Suppressor macrophage treated with lipopolysaccharide for 4 hours (primary cell): ENCODE measurements at places on chromosomes 3 and 15.

DNA sequence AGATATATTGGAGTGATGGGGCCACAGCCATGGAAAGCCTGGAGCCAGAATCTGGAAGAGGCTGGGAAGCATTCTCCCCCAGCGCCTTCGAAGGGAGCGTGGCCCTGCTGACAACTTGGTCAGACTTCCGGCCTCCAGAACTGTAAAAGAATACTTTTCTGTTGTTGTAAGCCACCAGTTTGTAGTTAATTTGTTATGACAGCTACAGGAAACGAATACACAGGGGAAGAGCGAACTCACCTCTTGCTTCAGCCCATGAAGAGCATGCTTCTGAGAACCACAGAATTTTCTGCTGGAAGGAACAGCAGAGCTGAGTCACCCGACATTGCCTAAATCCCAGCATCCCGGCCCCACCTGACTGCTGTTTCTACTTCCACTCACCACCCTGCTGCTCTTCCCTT lies 501.7 kb downstream of the SHQ1 start:
- DNase-seq: peak; percentile 64

DNA sequence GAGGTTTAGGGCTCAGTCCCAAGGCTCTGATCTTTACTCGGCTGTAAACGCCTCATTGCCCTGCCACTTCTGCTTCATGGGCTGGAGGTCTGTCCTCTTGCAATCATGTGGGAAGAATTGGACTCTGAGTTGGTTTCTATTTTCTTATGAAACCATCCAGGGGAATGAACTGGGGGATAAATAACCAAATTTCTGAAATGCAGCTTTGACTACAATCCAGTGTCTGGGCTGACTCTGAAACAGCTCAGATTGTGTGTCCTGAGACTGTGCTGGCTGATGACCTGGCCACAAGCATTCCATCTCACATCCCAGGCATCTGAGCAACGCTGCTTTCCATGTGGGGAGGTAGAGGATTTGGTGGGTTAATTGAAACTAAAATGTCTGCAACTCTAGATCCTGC lies 71.0 kb upstream of the GALNT15 start:
- no peak for DNase-seq

DNA sequence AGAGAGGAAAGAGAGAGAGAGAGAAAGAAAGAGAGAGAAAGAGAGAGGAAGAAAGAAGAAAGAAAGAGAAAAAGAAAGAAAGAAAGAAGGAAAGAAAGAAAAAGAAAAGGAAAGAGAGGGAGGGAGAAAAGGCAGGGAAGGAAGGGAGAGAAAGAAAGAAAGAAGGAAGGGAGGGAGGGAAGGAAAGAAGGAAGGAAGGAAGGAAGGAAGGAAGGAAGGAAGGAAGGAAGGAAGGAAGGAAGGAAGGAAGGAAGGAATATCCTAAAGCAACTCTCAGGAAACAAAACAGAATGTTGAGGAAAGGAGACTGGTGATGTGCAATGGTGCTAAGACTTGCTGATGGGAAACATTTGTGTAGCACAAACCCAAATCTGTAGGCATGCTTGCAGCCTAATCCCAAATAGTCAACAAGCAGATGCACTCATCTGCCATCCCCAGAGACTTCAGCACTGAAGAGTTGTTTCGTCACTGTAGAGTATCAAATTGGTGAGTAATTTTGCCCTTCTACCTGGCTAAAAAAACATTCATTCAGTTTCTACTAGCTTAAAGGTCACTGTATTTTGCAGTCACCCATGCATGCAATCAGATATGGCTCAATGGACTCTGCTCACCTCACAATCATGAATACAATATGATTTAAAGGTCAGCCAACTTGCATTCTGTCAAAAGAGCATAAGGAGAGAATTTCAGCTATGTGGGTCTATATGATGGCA lies 480.3 kb downstream of the FGF12 start:
- DNase-seq: no peak

DNA sequence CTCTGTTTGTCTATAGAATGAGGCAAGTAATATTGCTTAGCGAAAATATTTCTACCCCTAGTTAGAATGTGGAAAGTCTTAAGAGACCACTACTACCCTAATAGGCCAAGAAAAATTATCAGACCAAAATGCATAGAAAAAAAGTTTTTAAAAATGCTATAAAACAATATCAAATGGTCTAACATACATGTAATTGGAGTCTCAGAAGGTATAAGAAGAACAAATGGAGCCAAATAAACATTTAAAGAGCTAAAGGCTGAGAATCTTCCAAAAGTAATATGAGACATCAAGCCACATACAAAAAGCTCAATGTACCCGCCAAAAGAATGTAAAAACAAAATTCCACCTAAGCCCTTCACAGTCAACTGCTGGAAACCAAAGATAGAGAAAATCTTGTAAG lies 133.5 kb upstream of the GADL1 start:
- DNase-seq: no peak

DNA sequence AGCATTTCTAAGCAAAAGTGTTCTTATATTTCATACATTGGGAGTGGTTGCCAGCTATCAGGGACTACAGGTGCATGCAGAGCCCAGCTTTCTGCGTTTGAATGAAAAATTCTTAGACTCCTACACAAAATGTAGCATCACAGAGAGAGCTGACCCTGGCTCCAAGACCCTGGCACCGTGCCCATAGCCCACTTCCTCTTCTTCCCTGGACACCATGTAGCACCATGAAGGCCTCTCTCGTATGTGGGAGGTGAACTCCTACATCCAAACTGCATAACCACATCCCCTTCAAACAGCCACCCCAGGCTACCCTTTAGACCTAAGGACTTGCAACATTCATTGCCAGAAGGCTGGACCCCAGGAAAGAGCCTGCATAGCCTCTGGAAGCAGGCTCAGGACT lies 35.8 kb upstream of the ATOSA start:
- DNase-seq: peak; percentile 67

- DNase-seq: no peak
Observed at GRCh38 chr3:168216851-168217250, 121.1 kb upstream of the GOLIM4 start.

DNA sequence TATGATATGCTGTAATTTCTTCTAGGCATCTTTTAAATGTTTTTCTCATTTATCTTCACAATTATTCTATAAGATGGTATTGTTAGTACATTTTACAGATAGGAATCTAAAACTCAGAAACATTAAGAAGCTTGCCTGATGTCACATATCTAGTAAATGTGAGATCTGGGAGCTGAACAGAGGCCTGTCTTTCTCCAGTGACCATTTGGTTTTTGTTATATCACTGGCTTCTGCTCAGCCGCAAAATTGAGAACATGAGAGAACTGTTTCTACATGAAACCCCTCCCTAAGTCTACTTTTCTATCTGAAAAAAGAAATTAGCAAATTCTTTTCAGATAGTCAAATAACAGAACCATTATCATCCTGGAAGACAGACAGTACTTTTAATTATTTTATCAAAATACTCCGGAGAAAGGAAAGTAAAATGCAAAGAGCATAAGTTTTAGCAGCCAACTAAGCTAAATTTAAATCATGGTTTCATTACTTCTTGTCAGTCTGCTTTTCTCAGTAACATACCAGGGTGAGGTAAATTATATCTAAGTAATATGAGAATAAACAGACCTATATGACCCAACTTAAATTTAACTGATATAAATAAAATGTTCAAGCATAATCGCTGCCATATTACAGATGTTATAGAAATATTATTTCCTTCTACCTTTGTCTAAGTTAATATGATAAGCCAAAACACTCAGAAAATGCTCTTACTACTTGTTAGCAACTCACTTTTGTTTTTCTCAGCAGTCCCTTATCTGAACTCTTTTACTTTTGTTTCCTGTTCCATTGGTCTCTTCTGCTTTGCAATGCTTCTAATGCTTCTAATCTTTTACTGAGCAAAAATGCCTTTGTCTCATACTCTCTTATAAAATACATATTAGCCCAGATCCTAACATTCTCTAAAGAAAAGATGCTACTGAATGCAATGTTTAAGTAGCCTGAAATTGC lies 68.0 kb upstream of the MBNL1 start:
- DNase-seq: no peak

DNA sequence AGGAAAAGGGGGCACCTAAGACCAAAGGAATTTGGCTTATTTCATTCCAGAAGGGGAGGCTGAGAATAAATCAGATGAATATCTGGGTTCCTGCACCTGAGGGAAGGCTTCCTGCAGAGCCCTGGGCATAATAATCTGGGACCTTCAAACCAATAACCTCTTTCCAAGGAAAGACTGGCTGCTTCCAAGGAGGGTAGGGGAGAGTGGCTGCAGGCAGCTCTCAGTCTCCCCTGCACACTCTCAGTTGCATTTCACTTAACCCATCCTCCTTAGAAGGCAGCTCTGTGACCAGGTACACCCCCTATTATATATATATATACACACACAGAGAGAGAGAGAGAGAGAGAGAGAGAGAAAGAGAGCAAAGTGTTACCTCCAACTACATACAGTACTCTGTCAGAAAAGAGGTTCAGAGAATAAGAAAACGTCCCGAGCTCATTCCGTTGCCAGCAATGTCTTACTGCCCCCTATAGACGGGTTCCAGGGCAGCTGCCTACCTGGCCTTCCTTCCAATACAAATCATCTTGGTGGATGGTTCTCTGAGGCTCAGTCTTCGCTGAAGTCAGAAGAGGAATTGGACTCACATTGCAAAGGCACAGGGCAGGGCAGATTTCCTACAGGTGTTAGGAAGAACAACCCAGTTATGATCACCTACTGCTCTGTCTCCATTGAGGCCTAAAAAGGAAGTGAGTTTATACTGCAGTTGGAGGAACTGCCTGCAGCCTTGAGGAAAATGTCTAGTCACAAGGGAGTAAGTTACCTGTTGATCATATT lies 26.1 kb downstream of the CAPN3 start:
- peak; percentile 34 for DNase-seq

DNA sequence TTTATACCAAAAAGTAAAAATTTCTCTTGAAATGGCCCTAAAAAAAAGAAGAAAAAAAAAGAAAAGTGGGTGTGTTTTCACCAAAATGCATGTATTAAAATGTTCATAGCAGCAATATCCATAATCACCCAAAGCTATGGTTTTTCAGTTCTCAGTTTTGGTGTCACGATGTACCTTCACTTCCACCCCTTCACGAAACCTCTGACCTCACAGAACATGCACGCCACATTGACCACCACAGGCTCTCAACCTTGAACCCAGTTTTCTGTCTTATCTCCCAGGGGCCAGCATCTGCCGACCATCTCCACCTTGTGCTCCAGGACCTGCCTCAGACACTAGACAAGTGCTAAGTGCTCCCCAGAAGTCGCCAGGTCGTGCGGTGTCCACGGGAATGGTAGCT lies 30.4 kb downstream of the COLQ start:
- DNase-seq: no peak

DNA sequence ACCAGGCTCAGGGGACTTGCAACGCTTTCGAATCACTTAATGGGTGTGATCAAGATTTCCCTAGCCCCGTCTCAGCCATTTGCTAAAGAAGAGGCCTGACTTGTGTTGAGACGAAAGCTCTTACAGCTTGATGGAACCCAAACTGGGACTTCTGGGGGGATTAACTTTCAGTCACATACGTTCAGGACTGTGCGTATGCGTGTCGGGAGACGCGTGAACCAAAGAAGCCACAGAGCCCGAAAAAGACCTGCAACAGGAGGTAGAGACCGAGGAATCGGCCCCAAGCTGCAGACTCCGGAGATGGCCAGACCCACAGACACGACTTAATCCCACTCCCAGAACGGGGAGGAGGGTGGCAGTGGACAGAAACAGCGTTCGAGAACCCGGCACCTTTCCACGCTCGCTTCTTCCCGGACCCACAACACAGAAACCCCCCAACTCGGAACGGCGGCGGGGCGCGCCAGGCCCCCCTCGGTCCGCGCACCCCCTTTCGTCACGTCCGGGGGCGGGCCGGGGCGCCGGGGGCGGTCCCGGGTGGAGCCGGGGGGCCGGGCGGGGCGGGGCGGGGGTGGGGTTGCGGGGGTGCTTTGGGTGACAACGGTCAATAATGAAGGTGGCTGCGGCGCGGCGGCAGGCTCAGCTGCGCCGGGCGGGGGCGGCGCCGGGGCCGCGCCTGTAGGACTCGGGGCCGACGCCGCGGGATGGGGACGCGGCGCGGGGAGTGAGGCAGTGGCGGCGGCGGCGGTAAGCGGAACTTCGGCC lies at the start of gene ATP11B:
Gene ATP11B (plus strand): TSS at position 604 of the 762 bp plus-strand sequence. CDS start 256 bp downstream, outside the sequence.
- peak; percentile 73 for DNase-seq

DNA sequence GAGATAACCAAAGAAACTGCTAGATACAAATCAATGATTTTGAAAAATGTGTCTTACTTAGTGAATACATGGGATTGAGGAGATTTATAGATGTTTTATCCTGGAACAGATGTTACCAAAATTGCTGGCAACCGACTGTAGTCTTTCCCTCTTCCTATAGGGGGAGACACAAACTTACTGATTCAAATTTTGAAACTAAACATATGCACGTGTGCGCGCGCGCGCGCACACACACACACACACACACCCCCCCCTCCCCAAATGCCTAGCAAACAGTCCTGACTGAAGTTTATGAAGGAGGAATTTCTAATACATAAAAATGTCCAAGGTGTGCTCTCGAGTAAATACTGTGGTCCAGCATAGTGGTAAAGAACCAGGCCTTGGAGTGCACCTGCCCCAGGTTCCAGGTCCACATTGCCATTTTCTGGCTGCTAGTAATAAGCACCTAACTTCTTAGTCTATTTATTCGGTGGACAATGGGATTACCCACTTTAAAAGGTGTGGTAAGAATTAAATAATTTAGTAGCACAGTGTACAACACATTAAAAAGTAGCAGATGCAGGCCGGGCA lies 18.5 kb upstream of the C3orf62 start:
- DNase-seq: peak; percentile 64

- DNase-seq: no peak
Observed at GRCh38 chr15:40038275-40038637, 725 bp downstream of the SRP14 start.

- no peak for DNase-seq
Observed at GRCh38 chr3:114671741-114672510, 378.1 kb downstream of the TIGIT start.

GRCh38 chr3:137845194-137845593 lies 81.1 kb downstream of the SOX14 start:
- no peak for DNase-seq

DNA sequence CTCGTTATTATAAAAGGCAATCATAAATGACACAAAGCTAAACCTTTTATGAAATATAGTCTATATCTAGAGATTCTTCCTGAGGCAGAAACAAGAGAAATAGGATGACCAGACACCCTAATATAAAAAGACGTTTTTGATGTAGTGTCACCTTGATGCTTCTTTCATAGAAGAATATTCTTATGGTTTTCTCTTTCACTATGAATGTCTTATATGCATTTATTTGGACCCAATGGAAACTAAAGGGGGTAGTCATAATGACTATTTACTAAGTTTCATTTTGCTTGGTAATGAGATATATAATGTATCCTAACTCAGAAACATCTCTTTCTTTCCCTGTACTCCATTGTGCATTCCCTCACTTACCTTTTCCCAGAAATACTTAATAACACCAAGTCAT lies 393.9 kb downstream of the RAP2B start:
- DNase-seq: no peak
